Epithelial cell of umbilical artery (primary cell): ENCODE measurements at places on chromosomes 6 and 20. TPM values are rescaled to one million over a fixed set of nuclear protein-coding genes. Genes with fewer than 3 reads are reported as not detected.

Gene COX4I2
- not detected in 2 replicates for total RNA-seq

Gene PROKR2
- under 0.01 TPM in 1 of 2 replicates, not detected in the other for total RNA-seq

Gene ERMARD
- total RNA-seq = 14.9 and 29.3 TPM in 2 replicates

Gene SPATA25
- total RNA-seq = 0.61 and 0.97 TPM in 2 replicates

Gene SIRPB2
- 2.9 and 3.0 TPM in 2 replicates for total RNA-seq

Gene GABRR1
- not detected in 2 replicates for total RNA-seq

Gene TFEB
- total RNA-seq = 2.3 and 4.0 TPM in 2 replicates

Gene RIMS1
- under 0.01 and 0.32 TPM in 2 replicates for total RNA-seq

Gene ERVFRD-1
- not detected in 2 replicates for total RNA-seq
